ENCODE measurements at places on chromosomes 1 and 21. TPM values are rescaled to one million over a fixed set of nuclear protein-coding genes. Genes with fewer than 3 reads are reported as not detected.

SPAG17 gene
- total RNA-seq, result not detected

HSD3B1 gene
- total RNA-seq, result not detected

NCF2 gene
- 4.5 TPM for total RNA-seq

SLC26A9 gene
- total RNA-seq, result 35.2 TPM

RHD gene
- total RNA-seq, result not detected

TSSK3 gene
- 2.1 TPM for total RNA-seq

OR6N1 gene
- not detected for total RNA-seq

PTPRU gene
- total RNA-seq, result 15.3 TPM

CD34 gene
- 69.6 TPM for total RNA-seq

PATJ gene
- 166 TPM for total RNA-seq

PADI4 gene
- 0.22 TPM for total RNA-seq
